ENCODE measurements at places on chromosomes 7 and 10.

DNA sequence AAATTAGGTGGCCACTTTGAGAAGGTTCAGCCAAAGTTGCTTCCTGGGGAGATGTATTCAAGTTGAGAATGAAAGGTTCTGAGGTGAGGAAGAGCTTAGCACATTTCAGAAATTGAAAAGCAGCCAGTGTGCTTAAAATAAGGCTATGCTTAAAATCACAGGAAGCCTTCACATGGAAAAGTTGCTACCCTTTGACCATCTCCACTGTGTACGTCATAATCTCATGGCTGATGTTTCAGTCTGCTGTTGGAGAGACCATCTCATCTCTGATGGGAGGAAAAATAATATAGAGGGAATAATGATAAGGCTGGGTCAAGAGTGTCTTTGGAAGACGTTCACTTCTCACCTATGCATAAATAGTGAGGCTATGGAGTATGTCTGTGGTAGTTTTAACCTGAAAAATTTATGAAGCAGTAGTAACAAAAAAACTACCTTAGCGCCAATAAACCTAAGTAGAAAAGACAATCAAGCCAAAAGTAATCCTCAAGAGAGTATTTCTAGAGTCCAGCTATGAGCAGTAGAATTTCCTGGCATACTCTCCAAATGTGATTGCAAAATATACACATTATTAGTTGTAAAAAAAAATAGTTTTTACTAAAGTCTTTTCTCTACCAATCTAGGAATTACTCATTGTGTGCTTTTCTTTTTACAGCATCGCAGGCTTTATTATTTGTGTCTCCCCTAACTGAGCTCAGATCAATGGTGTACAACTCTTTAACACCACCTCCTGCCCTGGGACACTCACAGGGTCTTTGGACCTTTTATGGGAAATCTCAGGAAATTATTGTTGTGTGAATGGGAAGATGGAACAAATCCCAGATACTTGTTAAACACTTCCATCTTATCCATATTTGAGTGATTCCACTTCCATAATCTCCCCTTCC, 435.2 kb upstream of the LRGUK start:
- DNase-seq: no peak

DNA sequence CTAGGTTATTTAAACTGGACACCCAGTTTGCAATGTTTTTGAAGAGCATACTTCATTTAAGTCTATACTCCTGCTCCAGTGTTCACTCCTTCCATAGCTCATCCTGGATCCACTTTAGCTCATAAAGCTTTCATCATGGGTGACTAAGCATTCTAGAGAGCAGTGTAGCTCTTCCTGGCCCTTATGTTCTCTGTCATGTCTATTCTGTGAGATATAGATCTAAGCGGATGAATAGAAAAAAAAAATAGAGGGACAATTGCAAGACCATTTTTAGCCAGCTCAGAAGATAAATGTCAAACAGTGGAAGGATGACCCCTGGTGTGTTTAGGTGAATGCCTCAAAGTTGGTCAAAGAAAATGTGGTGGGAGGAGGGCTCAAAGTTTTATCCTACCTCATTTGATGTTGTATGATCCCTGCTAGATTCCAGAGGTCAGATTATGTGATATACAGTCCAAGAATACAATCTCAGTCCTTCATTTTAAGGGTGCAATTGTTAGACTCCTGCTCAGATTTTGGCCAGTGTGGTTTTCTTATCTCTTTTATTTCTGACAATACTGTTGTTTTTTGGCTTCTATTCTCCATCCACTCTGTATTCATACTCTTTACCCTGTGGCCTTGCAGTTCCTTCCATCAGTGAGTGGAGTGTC, 7.5 kb upstream of the HECW1 start:
- peak; percentile 12 for DNase-seq

DNA sequence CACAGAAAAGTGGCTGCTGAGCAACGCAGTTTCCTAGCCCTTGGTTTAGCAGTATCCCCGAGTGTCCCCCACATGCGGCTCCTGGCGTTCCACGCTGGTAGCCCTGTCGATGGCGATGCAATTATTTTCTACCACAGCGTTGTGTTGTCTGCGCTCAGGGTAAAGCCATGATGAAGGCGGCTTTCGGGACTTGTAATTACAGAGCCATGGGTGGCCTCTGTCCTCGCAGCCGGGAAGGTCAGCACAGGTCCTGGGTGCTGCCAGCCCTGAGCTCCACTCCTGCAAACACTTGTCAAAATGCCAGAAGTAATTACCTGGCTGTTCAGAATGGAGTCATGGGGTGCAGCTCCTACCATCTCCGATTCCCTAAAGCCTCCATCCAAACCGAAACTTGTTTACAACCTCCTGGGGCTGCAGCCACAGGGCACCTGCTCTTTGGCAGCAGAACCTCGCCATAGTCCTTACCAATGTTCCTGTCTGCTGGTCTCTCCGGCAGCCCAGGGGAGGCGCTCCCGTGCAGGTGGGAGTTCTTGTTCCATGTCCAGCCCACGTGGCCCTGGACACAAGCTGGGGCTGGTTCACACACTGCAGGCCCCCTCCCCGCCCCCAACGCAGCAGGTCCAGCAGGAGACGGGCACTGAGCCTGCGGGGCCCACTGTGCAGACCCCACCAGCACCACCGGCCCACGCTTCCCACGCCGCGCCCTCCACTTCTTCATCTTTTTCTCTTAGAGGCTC, 512.6 kb downstream of the PTPRN2 start:
- DNase-seq: no peak

- DNase-seq: no peak
These were observed 724.6 kb upstream of the NRP1 start for GRCh38 chr10:34058845-34059614.

GRCh38 chr10:99435986-99436638, 5.7 kb upstream of the GOT1 start:
- peak; percentile 63 for DNase-seq

- DNase-seq: no peak
These were observed 44.1 kb upstream of the LBX1 start for GRCh38 chr10:101273330-101273729.

Data from fibroblast of villous mesenchyme (primary cell).